A549 treated with RU486 at 1 μM for 4 hours (cell line): ENCODE measurements at places on chromosomes 7 and 10. TPM values are rescaled to one million over a fixed set of nuclear protein-coding genes. Genes with fewer than 3 reads are reported as not detected.

The C10orf143 gene
- total RNA-seq: 0.26 to 1.2 TPM (median 0.48 TPM) in 5 replicates

The CLEC5A gene
- not detected in 5 replicates for total RNA-seq

The TRIM50 gene
- total RNA-seq: not detected in 5 replicates

The PON1 gene
- total RNA-seq: 0.44 to 1.0 TPM (median 0.66 TPM) in 5 replicates

The INSYN2A gene
- 1.5 to 2.1 TPM (median 1.5 TPM) in 5 replicates for total RNA-seq

The SFXN2 gene
- 2.1 to 3.7 TPM (median 2.8 TPM) in 5 replicates for total RNA-seq

The IL6 gene
- total RNA-seq: 2.0 to 4.6 TPM (median 2.9 TPM) in 5 replicates

The PPP1R17 gene
- not detected in 5 replicates for total RNA-seq

The LIPM gene
- total RNA-seq: not detected in 5 replicates

The PHKG1 gene
- 0.21 to 0.61 TPM (median 0.44 TPM) in 5 replicates for total RNA-seq

The MSMB gene
- not detected in 5 replicates for total RNA-seq

The WNT16 gene
- total RNA-seq: 0.02 TPM in 1 of 5 replicates, not detected in the others
